Inflammatory macrophage treated with lipopolysaccharide for 1 hour (primary cell): ENCODE measurements at places on chromosomes 4 and X.

- DNase-seq = no peak
These were observed 183.1 kb upstream of the ARX start for GRCh38 chrX:25198891-25199290.

GRCh38 chrX:13223868-13224567 is 95.8 kb downstream of the ATXN3L start:
- DNase-seq = no peak

GRCh38 chrX:121244511-121244910 is 197.1 kb downstream of the GLUD2 start:
- DNase-seq = no peak

- no peak for DNase-seq
These were observed 118.7 kb downstream of the ATOH1 start for GRCh38 chr4:93947286-93947685.

GRCh38 chr4:67393699-67394281 is 151.5 kb downstream of the CENPC start:
- DNase-seq = peak; percentile 81

DNA sequence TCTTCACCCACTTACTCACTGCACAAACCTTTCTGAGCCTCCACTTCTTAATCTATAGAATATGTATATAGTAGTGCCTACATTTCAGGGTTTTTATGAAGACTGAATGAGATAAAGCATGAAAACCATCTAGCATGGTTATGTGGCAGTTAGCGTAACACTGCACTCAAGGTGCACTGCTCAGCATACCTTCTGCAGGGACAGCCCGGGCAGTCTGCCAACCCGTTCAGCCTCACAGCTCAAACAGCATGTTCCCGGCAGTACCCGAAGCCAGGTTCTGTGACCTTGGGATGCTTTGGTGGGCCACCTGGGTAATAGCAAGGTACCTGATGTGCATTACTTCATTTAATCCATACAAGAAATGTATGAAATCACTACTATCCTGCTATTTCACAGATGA is 81.4 kb downstream of the DOCK11 start:
- DNase-seq = no peak

- no peak for DNase-seq
These were observed 855.6 kb downstream of the CCSER1 start for GRCh38 chr4:90982813-90983212.

GRCh38 chr4:39470402-39470801 is 11.5 kb downstream of the LIAS start:
- no peak for DNase-seq

DNA sequence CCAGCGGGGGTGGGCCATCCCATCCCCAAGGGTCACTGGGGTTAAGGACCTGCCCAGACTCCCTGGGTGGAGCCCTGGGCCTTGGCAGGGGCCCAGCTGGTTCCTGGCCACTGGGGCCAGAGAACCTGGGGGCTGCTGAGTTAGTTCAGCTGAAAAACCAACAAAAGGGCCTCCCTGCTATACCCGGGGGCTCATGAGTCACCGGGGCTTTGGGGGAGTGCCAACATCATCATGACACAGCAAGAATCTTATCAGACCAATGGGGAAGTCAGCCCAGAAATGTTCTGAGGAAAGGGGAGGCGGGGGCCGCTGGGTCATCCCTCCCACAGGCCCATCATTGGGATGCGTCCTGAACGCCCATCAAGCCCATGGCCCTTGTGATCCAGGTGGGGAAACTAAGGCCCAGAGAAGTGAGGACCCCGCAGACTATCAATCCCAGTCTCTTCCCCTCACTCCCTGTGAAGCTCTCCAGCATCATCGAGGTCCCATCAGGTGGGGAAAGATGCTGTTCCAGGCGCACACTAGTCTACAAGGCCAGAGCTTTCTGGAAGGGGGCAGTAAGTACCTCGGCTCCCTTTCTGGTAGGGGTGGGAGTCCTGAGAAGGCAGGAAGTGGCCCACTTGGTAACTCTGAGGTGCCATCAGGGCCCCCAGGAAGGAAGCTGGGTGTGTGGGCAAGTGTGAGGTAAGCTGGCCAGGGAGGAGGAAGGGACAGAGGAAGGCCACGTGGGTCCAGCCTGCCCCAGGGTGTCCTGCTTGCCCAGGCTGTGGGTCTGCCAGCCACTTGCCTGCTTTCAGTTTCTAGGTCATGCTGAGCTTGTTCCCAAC is 4.5 kb downstream of the G6PD start:
- peak; percentile 74 for DNase-seq

- DNase-seq = no peak
These were observed 34.2 kb downstream of the CYTL1 start for GRCh38 chr4:4985036-4985435.

- no peak for DNase-seq
These were observed 8.3 kb downstream of the FGFR3 start for GRCh38 chr4:1801286-1801958.

- DNase-seq = no peak
These were observed 118.5 kb upstream of the OTUD4 start for GRCh38 chr4:145298885-145299284.

GRCh38 chrX:134622056-134622812 is 36.0 kb downstream of the PLAC1 start:
- DNase-seq = no peak

DNA sequence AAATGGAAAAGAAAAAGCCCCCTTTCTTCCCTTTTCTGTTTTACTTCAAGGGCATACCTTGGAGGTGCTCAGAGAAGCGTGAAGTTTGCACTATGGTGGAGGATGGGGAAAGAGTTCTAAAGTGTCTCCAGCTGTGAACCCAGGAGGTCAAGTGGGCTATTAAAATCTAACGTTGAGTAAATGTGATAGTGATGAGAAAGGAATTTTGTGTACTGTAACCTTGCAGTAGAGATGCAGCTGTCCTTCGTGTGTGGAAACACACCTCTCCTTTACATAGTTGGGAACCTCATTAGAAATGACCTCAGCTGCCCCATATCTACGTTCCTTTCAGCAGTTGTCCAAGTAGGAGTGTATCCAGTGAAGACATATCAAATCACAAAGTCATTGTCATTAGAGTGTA is 26.5 kb downstream of the ADH5 start:
- no peak for DNase-seq
